ENCODE measurements at places on chromosomes 5 and 9.

DNA sequence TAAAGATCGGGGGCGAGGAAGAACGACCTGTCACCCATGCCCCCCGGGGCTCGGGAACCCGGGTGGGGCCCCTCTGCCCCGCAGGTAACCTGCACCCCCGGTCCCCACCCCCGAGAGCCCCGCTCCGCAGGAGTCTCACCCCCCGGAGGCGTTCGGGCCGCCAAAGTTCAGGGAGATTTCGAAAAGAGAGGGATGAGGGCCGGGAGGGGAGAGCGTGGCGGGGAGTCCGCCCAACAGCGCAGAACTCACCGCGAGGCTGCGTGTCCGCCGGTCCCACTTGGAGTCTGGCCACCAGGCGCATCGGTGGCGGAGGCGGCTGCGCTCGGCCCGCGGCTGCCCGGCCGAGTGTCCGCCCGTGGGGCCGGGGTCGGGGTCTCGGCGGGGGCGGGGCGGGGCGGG is at the start of gene PHF19:
Gene PHF19, minus strand, starts transcription at position 347 of the 399 bp plus-strand sequence. CDS start 2,447 bp downstream, outside the sequence.
- no peak for DNase-seq

DNA sequence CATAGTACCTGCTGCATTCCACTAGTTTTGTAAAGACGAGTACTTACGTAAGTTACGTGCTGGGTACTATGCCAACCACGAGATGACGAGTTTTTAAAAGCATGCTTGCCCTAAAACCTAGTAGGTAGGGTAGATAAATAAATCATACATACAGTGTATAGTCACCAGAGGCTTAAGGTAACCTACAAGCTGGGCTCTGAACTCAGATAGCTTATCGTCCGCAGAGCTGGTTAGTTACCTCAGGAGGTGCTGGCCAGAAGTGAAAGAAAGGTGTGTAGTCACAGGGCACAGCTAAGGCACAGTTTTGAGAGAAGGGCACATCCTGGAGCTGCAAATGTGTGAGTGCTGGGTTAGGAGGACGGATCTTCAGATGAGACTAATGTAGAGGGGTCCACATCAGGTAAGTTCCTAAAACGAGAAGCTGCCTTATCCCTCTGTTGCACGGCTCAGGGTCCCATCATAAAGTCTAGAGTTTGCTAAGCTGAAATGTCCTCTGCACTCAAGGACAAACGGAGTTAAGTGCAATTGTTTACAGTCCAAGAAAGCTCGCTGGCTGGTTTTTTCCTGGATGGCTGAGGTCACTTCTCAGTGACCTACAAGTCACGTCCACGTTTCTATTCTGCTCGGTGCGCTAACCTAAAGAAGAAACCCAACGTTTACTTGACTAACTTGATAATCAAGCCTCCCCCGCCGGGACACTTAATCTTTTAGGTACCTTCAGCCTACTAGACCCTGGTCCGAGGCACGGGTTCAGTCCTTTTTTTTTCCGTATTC is 1.1 kb upstream of the SNX24 start:
- no peak for DNase-seq

GRCh38 chr5:79257314-79257713 is 21.4 kb downstream of the JMY start:
- no peak for DNase-seq

- no peak for DNase-seq
Observed at GRCh38 chr9:26181836-26182235, 503.6 kb upstream of the TUSC1 start.

GRCh38 chr9:10605388-10605787 is 7.4 kb downstream of the PTPRD start:
- DNase-seq: no peak

- DNase-seq: no peak
Observed at GRCh38 chr5:117792476-117792875, 1195.9 kb downstream of the DTWD2 start.

GRCh38 chr9:23307731-23308513 is 518.1 kb downstream of the ELAVL2 start:
- DNase-seq: no peak

GRCh38 chr5:159469496-159470372 is 139.4 kb upstream of the IL12B start:
- no peak for DNase-seq

- DNase-seq: no peak
Observed at GRCh38 chr5:112534067-112534583, 115.0 kb upstream of the EPB41L4A start.

GRCh38 chr5:108028412-108028811 is 353.5 kb downstream of the FBXL17 start:
- DNase-seq: no peak

DNA sequence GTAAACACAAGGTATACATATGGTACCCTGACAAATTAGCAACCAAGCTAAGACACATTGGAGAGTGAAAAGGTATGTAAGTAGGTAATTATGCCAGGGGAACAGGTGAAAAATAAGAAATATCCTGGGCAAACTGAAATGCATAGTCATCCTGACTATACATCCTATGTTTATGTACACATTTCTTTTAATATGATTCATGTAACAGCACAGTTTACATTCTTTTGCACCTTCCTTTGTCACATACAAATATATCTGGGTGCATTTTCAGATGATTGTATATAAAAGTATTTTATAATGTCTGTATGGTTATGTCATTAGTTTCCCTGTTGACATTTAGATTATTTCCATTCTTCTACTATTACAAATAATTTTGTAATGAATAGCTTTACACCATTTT is 1146.9 kb downstream of the EFNA5 start:
- DNase-seq: no peak

DNA sequence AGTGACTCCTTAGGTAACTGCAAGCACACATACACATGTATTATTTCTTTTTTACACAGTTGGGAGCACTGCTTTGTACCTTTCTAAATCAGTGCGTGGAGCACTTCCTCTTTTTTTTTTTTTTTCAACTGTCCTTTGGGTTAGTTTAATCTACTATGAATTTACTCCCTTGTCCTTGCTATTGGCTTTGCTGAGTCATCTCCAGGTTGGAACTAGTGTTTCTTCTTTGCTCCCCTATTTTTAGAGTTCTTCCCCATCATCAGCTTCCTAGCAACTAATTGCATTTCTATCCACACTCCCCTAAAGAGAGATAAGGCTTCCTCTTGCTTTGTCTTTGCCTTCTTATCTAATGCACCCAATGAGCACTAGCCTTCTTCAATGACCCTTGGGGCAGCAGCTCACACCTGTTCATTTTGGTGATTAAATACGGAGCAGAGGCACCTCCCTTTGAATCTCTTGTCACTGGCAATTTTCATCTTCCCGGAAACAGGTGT is 24.3 kb downstream of the S100Z start:
- DNase-seq: no peak

DNA sequence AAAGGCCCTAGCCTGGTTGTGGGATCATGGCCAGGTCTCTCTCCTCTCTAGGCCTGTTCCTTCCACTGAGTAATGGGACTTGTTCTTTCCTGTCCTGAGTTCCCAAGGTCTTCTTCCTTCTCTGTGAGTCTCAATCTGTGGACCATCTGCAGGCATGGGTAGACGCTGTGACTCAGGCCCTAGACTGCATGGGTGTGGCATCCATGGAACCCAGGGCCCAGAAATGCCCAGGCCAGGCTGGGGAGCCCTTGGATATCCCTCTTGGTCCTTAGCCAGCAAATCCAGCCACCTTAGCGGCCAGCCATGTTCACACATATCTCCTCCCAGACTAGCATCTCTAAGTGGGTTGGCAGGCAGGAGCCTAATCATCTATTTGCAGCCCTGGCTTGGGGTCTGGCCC is 2.3 kb upstream of the ACSL6 start:
- no peak for DNase-seq

- no peak for DNase-seq
Observed at GRCh38 chr5:59768152-59769040, 125.1 kb downstream of the PDE4D start.

- no peak for DNase-seq
Observed at GRCh38 chr5:6632324-6632887, 438 bp downstream of the NSUN2 start.

DNA sequence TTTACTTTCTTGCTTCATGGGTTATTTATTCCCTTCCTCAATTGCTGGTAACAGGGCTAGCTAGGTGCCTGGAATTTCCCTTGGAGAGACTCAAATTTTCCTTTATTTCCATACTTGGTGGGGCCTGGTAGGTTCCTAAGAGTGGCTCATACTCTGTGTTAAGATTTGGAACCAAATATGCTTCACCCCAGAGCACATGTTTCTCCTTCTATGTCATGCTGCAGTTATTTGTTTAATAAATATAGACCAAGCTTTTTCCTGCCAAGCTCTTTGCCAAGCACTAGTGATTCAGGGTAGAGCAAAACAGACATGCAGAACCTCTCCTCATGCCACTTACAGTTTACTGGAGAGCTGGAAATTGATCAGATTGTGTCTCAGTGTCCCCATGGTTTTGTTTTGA is 290.3 kb upstream of the SGCD start:
- DNase-seq: no peak

GRCh38 chr5:159155960-159156359 is 53.4 kb downstream of the RNF145 start:
- DNase-seq: no peak

GRCh38 chr5:178230879-178231538 is 1.6 kb downstream of the PHYKPL start:
- no peak for DNase-seq

DNA sequence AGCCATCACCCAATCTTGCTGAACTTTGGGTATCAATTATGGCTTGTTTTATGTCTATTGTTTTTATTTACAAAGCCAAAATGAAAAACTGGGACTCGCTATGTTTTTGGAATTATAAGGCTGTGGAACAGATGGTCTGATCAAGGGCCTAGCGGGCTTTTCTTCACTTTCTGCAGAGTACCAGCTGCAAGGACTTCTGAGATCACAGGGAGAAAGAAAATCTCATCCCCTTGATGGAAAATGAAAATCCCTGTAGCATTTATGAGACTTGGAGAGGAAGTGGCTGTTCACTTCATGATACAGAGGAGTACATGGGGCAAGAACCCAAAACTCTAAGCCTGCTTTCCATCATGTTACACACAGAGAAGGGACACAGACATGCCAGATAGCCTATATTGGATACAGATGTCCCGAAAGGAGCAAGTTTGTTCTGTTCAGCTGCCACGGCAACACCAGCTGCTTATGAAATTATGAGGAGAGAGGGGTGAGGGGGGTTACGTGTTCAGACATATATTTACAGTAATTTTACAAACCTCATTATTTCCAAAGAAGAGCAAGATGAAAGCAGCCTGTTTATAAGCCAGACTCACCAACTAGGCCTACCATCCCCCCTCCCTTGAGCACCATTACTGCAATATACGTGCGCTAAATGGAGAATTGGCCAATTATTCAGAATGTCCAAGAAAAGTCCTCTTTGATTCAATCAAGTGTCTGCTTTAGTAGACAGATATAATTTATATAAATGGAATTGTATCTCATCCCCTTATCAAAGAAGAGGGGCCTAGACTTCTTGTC is 220.0 kb downstream of the MARCHF11 start:
- no peak for DNase-seq

DNA sequence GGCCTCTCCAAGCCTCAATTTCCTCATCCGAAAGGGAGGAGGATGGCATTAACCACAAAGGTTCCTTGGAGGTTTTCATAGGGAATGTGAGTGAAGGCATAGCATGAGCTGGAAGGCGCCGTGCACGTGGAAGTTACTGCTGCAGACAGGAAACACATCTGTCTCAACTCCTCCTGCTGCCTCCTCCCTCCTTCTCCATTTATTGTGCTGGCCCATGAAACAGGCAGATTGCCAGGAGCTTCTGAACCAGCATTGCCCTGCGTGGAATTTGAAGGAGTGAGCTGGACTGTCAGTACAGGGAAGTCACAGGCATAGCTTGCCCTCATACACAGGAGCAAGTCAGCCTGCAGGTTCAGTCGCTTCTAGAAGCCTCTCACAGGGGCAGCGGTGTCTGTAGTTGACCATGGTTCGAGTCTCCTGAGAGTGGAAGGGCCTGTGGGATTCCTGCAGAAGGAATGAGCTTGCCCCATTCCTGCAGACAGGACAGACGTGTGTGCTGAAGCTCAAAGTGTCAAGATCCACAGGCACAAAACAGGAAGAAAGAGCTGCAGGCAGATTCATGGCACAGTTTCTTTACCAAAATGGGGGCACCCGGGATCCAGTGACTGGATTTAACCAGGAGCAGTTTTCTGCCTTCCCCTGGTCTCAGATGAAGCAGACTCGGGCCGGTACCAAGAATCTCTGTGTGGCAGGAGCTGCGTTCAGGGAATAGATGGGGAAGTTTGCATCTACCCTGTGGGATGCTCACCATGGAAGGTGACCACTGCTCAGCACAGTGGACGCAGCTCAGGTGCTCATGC is 48.7 kb upstream of the CTSL start:
- DNase-seq: no peak

GRCh38 chr5:21145376-21145775 is 1157.4 kb upstream of the CDH18 start:
- DNase-seq: no peak

GRCh38 chr5:109668668-109669422 is 20.9 kb upstream of the MAN2A1 start:
- DNase-seq: no peak

- DNase-seq: no peak
Observed at GRCh38 chr5:95445995-95446394, 54.8 kb downstream of the FAM81B start.

DNA sequence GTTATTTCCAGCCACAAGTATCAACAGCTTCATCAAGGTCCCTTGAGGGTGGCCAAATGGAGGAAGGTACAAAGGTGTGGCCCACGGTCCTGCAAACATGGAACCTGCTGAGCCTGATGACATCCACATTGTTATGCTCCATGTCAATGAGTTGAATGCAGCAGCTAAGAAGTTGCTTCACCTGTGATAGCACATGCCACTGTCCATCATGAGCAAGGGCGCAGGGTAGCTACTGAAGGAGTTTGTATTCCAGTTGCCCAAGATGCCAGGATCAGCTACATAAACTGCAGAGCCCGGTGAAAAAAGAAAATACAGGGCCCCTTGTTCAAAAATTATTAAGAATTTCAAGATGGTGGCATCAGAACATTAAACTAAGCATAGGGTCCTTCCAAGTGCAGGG is 24.2 kb downstream of the LSM11 start:
- no peak for DNase-seq

DNA sequence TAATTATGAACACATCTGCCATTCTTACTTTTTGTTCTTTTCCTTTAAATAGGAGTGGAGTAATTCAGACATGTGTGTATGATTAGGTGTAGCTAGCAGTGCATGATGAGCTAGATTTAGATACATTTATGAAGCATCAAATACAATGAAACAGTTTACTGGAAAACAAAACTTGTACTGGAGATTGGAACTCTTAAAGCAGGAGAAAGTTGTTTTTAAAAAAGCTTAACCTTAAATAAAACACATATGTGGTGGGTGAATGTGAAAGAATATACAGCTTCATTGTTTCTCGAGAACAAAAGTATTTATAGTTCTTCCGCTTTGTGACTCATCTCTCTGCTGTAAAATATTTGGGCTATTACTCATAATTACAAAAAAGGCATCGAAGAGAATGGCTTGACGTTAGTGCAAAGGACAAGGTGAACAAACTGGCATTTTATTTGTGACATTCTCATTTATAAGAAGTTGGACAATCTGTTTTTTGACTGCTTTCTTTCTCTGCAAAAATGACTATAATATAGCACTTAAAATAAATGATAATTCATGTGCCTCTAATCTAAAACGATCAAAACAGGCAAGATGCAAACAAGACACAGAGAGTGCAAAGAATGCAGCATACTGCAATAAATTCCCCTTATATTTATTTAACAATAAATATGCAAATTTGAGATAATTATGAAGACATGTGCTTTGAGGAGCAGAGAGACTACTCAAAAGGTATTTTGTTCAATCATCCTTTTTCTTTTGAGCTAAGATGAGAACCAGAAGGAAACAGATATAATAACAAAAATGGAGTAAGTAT is 478.8 kb downstream of the CETN3 start:
- no peak for DNase-seq

GRCh38 chr9:36854034-36854433 is 180.0 kb downstream of the PAX5 start:
- no peak for DNase-seq

GRCh38 chr5:116923344-116923743 is 348.7 kb upstream of the SEMA6A start:
- no peak for DNase-seq
